ENCODE measurements at places on chromosomes 3 and 15.

GRCh38 chr15:78109156-78109555 is 16.8 kb downstream of the SH2D7 start:
- no peak for DNase-seq

DNA sequence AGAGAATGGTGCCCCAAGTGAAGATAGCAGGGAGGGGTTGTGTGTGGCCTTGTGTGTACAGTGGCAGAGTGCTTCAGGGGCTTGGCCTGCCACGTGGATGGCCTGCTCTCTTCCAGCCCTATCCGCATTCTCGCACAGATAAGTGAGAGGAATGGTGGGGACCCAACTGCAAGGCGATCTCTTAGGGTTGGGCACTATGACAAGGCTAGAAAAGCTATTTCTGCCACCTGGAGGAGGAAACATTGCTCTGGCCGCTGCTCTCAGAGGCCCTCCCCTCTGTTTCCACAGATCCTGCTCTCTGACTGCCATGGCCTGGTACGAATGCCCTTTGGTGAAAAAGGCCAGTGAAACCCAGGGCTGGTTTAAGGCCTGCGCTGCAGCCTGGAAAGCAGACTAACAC is 20.6 kb downstream of the EEFSEC start:
- no peak for DNase-seq

DNA sequence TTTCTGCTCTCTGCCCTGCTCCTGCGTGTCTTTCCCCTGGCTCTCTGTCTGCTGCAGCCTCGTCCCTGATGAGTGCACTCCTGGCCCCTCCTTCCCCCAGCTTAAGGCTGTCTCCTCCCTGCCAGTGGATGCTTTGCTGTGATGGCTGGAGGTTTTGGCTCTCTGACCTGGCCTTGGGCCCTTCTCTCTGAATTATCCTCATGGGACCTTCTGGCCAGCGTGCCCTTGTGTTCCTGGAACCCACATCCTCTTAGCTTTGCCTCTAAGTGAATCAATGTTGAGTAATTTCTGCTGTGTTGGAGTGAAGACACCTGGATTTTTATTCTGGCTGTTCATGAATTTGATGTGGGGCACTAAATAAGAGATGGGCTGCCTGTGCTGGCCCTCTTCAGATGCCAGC is 9.8 kb upstream of the TNFAIP8L3 start:
- no peak for DNase-seq

DNA sequence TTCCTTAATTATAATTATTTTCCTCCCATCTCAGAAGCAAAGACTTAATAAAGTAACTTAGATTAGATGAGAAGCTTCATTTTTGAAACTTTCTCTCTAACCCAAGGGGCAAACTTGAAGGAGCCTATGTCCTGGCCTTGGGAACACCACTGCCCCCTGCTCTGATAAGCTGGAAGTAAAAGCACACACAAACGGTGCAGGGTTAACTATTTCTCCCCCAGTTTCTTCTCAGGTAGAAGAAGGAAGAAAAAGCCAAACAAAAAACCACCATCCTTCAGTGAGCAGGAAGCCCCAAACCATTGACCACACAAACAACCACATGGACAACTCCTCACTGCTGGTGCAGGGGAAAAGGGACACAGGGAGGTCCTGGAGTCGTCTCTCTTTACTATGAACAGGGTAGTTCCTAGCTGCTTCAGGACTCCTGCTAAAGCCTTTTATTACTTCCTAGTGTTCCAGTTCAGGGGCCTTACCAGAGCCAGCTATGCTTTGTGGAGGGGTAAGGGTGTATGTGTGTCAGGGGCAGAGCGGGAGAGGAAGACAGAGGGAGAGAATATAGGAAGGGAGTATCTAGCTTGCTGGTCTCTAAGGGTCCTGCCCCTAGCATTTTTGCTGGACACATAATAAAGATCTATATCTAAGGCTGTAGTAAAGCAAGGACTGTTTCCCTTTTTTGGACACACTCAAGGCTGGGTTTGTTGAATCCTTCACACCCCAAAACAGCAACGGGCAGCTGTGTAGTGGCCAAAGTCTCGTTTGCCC is 94.0 kb upstream of the UMPS start:
- no peak for DNase-seq

- no peak for DNase-seq
These were observed 187.4 kb downstream of the ZIC4 start for GRCh38 chr3:147218965-147219364.

DNA sequence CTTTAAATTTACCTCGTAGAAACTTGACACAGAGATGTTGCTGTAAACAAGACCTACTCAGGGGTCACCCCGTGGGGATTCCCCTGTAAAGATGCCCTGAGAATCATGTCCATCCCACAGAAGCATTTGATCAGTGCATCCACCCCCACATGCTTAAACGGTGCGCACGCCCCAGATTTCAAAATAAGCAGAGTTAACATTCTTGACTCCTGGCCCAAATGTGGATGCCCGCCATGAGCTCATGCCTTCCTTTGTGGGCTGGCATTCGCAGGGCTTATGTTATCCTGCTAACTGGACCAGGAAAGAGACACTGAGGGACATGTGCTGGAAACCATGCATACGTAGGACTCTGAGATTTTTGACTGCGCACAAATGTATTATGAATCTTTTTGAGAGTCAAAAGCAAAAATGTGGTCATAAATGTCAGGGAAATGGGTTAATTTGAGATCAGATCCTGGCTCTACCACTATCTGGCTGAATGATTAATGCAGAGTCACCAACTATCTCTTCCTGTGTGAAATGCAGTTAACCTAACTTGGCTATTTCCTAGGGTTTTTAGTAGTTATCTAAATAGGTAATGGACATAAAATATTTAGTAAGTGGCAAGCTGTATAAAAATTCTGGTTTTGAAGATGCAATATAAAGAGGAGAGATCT is 9.1 kb upstream of the TP63 start:
- DNase-seq: no peak

GRCh38 chr3:173739726-173740125 is 342.2 kb downstream of the NLGN1 start:
- no peak for DNase-seq

GRCh38 chr3:19901918-19902317 is 32.1 kb downstream of the EFHB start:
- no peak for DNase-seq

DNA sequence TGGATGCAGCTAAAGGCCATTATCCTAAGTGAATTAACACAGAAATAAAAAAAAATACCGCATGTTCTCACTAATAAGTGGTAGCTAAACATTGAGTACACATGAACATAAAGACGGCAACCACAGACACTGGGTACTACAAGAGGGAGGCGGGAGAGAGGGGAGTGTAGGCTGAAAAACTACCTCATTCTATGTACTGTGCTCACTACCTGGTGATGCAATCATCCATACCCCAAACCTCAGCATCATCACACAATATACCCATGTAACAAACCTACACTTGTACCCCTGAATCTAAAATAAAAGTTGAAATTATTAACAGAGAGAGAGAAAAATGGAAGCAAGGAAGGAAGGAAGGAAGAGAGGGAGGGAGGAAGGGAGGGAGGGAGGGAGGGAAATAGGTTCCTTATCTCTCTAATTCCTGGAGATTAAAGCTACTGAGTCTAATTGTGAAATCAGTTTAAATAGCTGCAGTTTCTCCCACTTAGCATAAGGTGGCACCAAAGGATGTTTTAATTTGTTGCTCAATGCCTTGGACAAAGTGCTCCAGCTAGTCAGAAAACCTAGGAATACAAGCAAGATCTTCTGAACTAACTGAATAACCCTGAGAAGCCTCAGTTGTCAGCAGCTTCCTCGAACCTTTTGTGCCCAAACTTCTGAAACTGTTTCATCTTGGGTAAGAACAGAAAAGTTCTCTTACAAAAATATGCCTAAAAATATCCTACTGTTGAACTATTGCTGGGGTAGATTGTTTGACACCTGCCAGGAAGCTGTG is 79.4 kb upstream of the ATP11B start:
- DNase-seq: no peak

- no peak for DNase-seq
These were observed 5.0 kb downstream of the TMEM207 start for GRCh38 chr3:190444576-190445145.

DNA sequence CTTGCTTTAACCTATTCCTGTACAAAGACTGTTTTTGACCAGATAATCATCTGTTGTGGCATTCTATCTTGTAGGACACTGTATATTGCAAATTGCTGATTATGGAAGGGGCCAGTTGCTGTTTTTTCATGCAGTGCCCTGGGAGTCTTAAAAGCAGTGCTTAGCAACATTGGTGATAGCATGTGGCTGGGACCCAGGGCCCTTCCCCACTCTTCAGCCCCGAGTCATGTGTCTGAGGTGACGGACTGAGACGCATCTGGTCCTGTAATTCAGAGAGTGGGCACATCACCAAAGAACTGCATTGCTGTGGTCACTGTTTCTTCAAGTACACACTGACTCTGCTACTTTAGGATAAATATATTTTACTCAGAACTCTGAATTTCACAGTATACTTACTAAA is 63.4 kb downstream of the SNRK start:
- DNase-seq: no peak

- no peak for DNase-seq
These were observed 1.1 kb downstream of the HYAL3 start for GRCh38 chr3:50297896-50298725.

- DNase-seq: no peak
These were observed 3.9 kb upstream of the ATP11B start for GRCh38 chr3:182789371-182789770.

- DNase-seq: no peak
These were observed 46.2 kb downstream of the NEK11 start for GRCh38 chr3:131072845-131073244.

DNA sequence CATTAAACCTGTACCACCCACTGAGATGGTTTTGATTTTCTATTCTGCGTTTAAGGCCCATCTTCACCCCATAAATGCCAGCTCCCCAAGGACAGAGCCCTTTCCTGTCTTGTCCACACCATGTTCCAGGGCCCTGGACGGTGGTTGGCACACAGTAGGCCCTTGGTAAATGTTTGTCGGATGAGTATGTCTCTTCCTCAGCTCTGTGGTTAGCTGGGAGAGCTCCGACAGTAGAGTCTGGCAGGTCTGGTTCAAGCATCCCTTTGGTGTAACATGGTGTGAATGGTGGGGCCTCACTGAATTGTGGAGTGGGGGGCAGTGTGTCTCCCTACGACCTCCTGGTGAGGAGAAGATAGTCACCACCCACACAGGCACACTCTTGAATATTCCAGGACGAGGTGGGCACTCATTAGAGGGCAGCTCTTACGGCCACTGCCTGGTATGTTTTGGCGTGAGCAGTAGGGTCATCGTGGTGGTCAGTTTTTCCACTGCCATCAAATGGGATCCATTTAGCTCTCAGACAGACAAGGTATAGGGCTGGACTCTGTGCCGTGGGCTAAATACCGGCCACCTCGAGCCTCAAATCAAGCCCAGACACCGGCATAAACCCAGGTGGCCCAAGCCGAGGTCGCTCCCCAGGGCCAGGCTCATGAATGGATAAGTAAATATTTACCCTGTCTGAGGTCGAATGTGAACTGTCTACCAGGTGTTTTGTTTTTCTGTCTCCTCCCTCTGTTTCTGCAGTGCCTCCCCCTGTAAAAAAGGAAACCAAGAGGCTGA is 61.3 kb downstream of the SMAD3 start:
- no peak for DNase-seq

DNA sequence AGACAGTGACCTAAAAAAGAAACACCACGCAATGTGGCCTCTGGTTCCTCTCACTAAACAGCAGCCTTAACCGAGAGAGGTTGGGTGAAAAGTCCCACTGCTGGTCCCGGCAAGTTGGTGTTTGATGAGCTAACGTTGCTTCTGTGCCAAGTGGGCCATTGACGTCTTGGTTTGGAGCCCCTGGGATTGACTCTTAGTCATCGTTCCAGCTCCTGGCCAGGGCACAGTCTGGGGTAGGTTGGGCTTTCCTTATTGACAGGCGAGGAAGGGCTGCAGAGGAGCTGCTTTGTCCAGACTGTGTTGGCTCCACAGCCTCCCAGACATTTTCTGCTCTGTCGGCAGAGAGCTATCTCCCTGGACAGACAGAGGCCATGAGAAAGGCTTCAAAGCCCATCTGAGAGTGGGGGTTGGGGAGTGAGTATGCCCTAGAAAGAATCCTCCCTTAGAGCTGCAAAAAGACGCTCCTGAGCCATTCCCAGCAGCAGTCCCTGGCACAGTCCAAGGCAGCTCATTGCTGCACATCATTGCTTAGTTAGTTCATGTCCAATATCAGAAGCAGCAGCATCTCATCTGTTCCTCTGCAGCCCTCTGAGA is 28.6 kb upstream of the C3orf80 start:
- no peak for DNase-seq

- DNase-seq: no peak
These were observed 151.7 kb upstream of the PROK2 start for GRCh38 chr3:71936681-71937080.

GRCh38 chr15:78854833-78855372 is 17.8 kb upstream of the MORF4L1 start:
- DNase-seq: no peak

DNA sequence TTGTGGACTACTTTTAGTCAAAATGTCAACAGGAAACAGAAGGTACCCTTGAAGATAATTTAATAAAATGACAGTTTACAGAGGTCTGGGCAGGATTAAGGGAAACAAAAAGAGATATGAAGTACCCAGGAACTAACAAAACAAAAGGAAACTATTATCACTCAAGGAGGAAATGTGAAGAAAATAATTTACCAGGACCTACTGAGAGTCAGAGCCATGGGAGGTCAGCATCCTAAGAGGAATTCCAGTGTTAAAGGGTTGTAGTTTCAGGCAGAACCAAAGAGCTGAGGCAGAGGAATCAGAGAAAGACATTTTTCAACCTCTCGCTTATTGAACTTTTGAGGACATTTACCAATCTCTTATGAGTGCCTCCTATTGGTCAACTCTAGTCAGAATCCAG is 408.9 kb upstream of the CBLB start:
- no peak for DNase-seq

GRCh38 chr3:59150039-59150438 is 100.2 kb upstream of the CFAP20DC start:
- DNase-seq: no peak

DNA sequence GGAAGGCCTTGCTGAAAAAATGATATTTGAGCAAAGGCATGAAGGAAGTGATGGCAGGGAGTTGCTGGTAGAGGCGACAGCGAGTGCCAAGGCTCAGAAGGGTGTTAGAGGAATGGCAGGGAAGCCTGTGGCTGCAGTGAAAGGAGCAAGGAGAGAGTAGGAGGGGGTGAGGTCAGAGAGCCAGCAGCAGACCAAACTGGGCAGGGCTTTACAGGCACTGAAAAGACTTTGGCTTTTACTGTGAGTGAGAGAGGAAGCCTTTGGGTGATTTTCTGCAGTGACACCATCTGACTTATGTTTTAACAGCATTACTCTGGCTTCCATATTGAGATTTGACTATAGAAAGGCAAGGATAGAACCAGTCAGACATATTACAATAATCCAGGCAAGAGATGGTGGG is 11.4 kb downstream of the TICRR start:
- no peak for DNase-seq

GRCh38 chr3:66106788-66107187 is 68.1 kb upstream of the MAGI1 start:
- DNase-seq: no peak

DNA sequence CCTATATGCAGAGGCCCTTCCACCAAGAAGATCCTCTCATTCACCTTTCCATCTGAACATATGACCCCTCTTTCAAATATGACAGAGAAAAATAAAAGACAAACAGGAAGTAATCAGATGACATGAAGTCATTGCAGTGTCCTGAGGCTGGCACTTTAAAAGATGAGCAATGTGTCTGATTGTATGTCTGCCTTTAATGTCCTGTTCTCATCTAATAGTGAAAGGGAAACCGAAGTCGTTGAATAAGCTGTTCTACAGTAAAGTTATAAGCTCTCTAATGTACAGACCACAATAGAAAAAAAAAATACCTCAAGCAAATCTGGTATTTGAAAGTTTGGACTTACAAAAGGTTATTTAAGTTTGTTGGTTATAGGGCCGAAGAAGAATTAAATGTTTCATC is 243.0 kb downstream of the CLSTN2 start:
- DNase-seq: no peak

Data from stimulated activated CD4-positive, alpha-beta T cell treated with anti-CD3 and anti-CD28 coated beads, Interleukin-15, amount 100 ng/mL, for 1 hour (primary cell).